IMR-90 (cell line): ENCODE measurements at places on chromosomes 5 and 9.

DNA sequence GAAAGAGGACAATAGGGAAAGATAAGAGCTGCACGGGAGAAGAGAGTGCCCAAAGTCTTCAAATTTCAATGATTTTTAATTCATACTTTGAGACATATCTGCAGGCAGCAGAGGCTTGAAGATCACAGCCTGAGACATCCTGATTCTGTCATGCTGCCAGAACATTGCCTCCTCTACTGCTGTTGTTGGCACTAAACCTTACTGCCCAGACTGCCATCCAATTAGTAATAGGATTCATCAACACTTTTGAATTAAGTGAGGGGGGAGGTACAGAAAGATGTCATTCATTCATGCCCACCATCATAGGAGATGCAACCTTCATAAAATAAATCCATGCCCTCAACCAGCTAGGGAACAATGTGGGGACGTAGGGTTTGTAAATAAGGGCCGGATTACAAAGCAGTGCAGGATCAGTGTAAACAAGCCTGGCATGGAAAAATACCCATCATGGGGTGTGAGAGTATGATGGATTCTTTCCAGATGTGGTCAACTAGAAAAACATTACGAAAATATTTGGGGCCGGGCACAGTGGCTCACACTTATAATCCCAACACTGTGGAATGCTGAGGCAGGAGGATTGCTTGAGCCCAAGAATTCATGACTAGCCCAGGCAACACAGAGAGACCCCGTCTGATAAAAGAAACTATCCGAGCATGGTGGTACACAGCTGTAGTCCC is 122.1 kb upstream of the DAPK1 start:
- DNase-seq = no peak

GRCh38 chr9:35743452-35743851 is 5.6 kb downstream of the GBA2 start:
- DNase-seq = no peak

GRCh38 chr5:126591549-126591948 is 3.5 kb downstream of the ALDH7A1 start:
- DNase-seq = no peak

- DNase-seq = no peak
Observed at GRCh38 chr9:87180361-87180760, 233.1 kb upstream of the GAS1 start.

- peak; percentile 42 for DNase-seq
Observed at GRCh38 chr5:96933764-96934707, 1.8 kb upstream of the LNPEP start.
